A549 treated with CORT108297 at 1 μM for 4 hours (cell line): ENCODE measurements at places on chromosomes 7 and 10. TPM values are rescaled to one million over a fixed set of nuclear protein-coding genes. Genes with fewer than 3 reads are reported as not detected.

PNLIPRP3 gene
- total RNA-seq = 0.03 TPM in 1 of 5 replicates, not detected in the others

ACTR3C gene
- total RNA-seq = 0.17 TPM in 1 of 5 replicates, not detected in the others

GDF2 gene
- total RNA-seq = not detected in 5 replicates

KCTD7 gene
- total RNA-seq = 6.3 to 9.1 TPM (median 6.7 TPM) in 5 replicates

PKD1L1 gene
- total RNA-seq = 0.03 to 0.18 TPM (median 0.15 TPM) in 5 replicates
